ENCODE measurements at places on chromosomes 7 and 10.

DNA sequence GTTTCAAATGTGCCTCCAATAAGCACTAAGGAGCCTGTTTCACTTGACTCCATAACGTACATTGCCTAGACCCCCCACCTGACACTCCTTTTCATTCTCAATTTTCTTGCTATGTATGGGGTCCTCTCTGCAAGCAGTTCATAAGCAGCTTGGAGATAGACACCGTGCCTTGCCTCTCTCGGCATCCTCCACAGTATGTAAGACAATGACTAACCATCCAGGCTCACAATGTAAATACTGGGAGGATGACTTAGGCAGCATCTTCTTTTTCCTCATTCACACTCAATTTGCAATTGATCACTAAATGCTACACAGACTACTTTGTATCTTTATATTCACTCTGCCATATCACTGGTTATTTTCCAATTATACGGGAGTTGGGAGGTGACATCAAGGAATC is 22.8 kb upstream of the CABCOCO1 start:
- no peak for DNase-seq

DNA sequence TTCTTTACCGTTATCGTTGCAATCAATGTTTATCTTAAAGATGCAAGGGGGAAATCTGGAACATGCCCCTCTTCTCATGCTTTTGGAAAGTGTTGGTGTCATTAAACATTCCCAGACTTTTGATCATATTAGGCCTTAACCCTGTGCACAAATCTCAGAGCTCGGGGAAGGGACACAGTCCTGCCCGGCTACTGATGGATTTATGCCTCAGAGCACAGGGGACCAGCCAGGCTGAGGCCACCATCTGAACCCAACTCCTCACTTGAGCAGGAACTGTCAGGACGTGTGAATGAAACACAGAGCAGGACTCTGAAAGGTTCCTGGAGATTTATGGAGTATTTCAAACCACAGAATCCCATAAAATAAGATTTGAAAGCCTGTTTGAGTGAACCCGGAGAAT is 132.0 kb upstream of the CXCL12 start:
- no peak for DNase-seq

GRCh38 chr10:99339077-99339476 is 9.9 kb downstream of the CNNM1 start:
- no peak for DNase-seq

- peak; percentile 4 for DNase-seq
Measured at GRCh38 chr10:32795598-32796183, 162.3 kb downstream of the ITGB1 start.

GRCh38 chr7:132697003-132697402 is 120.7 kb upstream of the PLXNA4 start:
- DNase-seq, result no peak

DNA sequence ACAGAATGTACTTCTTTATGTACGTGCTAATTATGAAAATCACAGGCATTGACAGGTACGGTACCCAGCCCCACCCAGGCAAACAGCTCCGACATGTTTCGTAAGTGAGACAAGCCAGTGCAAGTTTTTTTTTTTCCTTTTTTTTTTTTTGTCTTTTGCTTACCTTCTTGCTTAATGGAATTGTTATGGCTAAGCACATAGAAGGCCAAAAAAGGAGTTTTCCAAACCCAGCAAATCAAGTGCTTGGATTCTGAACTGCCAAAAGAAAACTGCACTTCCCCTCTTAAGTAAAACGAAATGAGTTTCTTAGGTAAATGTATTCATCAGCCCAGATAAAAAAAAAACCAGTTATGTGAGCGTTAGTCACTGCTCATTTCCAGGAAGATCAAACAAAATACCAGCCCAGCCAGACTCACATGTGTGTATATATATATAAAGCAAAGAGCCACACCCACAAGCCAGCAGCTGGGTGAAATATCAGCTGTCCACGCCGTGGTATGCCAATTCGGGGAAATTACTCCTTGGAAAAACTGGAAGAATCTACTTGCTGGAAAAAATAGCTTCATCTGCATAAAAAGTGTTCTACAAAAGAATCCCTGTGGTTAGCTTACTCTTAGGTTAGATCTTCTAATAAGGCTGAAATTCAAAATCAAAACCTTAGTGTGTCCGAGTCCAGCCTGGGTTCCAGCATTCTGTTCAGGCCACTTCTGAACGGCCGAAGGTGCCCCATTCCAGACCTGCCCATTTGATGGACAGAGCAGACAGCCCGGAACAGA is 8.0 kb downstream of the KLF6 start:
- no peak for DNase-seq

GRCh38 chr7:64581926-64582894 is 19.3 kb upstream of the ZNF680 start:
- DNase-seq, result no peak

GRCh38 chr10:31619531-31620061 is 300.6 kb downstream of the ZEB1 start:
- no peak for DNase-seq

DNA sequence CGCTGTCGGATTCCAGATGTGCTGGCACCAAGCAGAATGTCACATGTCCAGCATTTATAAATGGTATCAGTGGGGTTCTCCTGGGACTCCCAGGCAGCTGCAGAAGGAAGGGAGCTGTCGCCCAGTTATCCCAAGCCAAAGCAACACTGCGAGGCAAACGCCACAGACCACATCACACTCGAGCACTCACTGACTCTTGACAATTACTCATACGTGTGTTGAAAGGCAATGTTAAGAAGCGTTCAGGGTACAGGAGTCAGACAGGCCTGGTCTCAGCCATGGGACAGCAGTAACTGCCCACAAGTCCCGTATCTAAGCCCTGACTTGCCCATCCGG is 113.4 kb downstream of the DIP2C start:
- no peak for DNase-seq

DNA sequence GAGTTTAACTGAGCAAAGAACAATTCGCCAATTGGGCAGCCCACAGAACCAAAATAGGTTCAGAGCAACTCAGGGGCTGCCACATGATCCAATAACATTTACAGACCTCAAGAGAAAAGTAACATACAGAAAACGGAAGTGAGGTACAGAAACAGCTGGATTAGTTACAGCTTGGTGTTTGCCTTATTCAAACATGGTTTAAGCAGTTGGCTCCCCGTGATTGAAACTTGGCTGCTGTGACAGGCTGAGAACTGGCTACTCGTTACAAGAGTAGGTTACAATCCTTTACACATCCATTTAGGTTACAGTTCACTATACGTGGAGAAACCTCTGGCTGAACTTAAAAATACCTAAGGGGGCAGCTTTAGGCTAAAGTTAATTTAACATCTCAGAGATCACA is 673.1 kb upstream of the PHF14 start:
- DNase-seq, result no peak

DNA sequence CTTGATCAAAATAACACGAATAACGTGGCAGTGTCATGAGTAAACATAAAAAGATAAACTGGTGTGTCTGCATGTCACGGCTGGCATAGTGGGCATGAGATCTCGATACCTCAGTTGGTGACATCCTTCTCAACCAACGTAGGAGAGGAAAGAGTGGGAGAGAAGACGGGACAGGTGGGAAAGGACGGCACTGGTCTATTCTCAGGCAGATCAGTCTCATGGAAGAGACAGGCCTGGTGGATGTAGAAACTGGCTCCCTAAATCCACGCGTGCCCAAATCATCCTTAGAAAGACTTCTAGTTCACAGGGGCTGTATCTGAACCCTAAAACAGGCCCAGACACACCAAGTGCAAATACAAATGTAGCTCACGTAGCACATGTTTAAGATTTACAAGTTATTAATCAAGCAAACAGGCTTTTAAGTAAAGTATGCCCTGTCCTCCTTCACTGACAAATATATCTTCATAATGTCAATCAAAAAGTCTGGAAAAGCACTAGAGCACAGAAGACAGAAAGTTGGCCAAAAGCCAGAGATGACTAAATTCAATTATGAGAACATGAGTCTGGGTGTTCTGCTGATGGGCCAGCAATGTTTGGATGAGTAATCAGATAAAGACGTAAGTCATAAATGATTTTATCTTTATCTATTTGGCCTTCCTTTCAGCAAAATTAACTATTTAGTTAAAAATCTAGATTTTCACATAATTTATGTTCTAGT is 56.3 kb downstream of the SFMBT2 start:
- no peak for DNase-seq

DNA sequence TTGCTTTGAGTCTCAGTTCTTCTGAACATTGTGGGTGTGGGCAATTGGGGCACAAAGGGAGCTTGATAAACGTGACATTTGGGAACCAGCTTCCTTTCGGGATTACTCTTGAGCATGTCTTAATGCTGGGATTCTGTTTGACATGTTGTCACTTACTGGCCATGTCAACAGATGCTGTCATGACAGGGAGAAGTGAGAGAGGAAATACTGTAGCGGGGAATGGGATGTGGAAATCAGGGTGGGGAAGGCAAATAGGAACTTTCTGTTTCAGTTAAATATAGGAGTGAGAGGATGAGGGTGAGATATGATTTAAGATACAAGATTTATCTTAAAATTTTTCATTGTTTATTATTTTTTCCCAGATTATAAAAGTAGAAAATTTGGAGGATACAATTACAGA is 83.9 kb downstream of the SEC23IP start:
- no peak for DNase-seq

GRCh38 chr10:122974543-122975064 is 5.6 kb upstream of the PSTK start:
- no peak for DNase-seq

GRCh38 chr7:22681312-22681711 is 45.7 kb upstream of the IL6 start:
- no peak for DNase-seq

DNA sequence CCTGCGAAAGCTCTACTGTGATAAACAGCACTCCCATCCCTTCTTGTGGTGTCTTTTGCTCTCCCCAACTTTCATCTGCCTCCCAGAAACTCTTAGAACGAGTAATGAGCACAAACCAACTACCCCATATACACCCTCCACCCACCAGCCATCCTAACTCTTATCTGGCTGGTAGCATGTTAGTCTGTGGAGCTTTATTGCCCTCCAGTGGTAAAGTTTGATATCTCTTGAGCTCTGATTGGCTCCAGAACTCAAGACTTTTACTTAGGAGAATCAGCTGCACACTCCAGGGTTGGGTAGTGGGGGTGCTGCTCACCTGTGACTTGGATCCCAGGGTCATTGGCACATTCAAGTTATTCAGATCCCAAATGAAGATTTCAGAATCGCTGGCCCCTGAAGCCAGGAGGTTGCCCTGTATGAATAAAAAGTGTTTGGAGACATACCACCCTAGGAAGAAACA is 10.9 kb downstream of the SEC31B start:
- no peak for DNase-seq
